ENCODE measurements at places on chromosomes 2 and 18. TPM values are rescaled to one million over a fixed set of nuclear protein-coding genes. Genes with fewer than 3 reads are reported as not detected.

- DNase-seq, result no peak
Observed at GRCh38 chr2:73069855-73070642, 1.5 kb downstream of the SFXN5 start.

GRCh38 chr2:85661139-85661858 is 6.7 kb downstream of the SFTPB start:
- DNase-seq, result no peak

GRCh38 chr2:42854207-42854818 is 61.9 kb upstream of the HAAO start:
- peak; percentile 69 for DNase-seq

DNA sequence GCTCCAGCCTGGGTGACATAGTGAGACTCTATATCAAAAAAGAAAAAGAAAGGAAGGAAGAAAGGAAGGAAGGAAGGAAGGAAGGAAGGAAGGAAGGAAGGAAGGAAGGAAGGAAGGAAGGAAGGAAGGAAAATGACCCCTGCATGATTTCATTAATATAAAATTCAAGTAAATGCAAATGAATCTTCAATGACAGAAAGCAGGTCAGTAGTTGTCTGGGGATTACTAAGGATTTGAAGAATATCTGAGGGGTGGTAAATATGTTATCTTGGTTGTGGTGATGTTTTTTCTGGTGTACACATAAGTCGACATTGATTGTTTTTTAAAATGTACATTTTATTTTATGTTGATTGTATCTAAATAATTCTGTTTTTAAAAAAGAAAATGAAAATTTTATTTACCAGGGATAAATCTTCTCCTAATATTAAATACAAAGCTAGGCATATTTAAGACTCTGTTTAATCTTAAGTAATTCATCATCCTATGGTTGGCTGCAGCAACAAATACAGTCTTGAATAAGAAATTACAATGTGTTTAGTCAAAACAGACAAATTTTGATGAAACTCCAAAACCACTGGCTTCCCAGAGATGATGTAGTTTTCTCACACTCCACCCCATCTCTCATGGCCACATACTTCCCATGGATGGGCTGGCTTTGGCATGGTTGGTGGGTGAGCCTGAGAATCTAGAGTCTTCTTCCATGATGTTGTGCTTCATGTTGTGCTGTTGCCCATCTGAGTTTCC is 314.7 kb upstream of the REG3G start:
- no peak for DNase-seq

The EPB41L3 gene
- total RNA-seq, result not detected

Data from myocyte (in vitro differentiated cells).